D721Med (cell line): ENCODE measurements at places on chromosomes 1 and 21.

DNA sequence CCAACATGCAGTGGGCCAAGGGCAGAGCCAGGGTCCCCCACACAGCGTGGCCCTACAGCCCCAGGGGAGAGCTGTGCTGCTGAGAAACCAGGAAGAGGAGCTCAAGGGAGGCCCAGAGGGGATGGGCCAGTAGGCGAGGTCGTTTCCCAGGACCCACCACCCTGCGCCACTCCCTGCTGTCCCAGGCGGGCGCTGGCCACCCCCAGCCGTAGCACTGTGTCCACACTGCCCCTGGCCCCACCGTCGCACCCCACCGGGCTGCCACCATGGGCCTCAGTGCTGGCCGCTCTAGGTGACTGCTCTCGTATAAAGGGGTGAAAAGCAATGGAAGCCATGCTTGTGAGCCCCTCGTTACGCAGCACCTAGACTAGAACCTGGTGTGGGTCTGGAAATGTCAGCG is 22.4 kb downstream of the NADK start:
- no peak for DNase-seq

DNA sequence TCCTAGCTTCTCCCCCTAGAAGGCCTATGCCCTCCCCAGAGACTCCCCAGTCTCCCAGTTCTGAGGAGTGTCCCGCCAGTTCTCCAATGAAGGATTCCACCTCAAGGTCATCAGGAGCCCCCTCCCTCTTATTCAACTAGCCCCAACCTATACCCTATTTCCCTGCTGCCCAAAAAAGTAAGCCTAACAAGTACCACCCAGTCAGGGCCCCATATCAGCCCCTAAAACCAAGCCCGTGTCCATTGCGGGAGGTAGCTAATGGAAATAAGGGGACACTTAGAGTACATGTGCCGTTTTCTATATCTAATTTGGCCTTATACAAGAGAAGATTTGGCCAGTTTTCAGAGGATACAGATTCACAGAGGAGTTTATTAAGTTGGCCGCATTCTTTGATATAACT is 416.2 kb downstream of the MATN1 start:
- no peak for DNase-seq

DNA sequence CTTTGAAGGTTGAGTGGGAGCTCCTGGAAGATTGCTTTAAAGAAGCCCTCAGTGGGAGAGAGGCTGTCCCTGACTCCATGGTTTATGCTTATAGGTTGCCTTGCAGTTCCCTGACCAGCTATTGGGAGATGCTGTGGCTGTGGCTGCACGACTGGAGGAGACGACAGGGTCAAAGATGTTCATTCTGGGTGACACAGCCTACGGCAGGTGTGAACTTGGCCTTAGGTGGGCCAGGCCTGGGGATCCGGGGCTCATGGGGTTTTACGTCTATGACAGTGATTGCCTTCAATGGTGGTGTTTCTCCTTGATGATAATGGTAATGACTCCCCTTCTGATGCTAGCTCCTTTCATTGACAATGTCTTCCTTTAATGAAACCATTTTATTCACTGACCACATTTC is 692 bp downstream of the DPH2 start:
- DNase-seq: no peak

GRCh38 chr1:154219541-154219940 is 1.2 kb upstream of the UBAP2L start:
- DNase-seq: no peak

DNA sequence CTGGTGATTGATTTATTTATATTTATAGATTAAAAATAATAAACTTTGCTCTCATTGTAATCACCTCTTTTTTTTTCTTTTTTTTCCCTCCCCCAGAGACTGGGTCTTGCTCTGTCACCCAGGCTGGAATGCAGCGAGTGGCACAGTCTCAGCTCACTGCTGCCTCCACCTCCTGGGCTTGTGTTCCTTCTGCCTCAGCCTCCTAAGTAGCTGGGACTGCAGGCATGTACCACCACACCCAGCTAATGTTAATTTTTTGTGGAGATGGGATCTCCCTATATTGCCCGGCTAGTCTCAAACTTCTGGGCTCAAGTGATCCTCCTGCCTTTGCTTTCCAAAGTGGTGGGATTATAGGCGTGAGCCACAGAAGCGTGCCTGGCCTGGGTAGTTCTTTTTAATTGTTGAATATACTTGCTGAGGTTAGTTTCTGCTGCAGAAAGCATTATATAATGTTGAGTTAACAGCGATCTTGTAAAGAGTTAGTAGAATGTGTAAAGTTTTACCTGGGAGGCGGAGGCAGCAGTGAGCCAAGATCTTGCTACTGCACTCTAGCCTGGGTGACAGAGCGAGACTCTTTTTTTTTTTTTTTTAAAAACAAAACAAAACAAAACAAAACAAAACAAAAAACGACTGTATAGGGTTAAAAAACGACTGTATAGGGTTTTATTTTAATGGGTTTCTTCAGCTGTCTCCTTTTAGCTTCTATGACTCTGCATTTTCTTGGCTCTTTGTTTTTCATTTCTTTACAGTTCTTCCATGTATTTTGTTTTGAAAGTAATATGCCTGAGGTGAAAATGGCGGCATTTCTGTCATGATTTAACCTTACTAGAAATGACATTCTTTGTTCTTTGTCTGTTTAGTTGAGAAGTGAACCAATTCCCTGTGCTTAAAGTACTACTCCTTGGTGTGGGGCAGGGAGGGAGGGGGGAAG is 82.7 kb downstream of the CAMTA1 start:
- no peak for DNase-seq

- no peak for DNase-seq
Observed at GRCh38 chr1:200903793-200904192, 9.1 kb downstream of the INAVA start.

GRCh38 chr1:167665469-167665868 is 35.4 kb downstream of the RCSD1 start:
- DNase-seq: no peak

DNA sequence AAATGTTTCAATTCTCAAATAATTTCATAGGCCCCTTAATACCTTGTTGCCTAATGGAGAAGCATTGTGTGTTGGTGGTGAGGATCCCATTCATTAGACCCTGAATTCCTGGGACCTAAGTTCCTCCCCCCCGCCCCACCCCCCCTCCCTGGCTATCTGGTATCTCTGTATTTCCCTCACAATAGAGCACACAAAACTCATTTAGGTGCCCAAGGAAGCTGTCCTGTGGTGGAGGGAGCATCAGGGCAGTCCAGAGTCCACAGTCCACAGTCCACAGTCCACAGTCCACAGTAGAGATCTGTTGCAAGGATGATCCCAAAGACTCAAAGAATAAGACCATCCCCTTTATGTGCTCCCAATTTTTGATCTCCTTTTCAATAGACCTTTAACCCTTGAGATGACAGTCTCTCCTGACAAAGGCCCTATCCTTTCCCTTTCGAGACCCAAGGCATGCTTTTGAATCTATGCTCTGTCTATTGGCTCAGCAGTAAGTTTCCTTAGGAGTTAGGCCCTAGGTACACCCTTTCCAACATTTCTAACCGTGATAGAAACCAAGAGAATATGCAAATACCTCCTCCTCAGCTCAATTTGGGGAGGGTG is 123.9 kb downstream of the ZBTB18 start:
- no peak for DNase-seq

- DNase-seq: no peak
Observed at GRCh38 chr1:99657213-99658030, 11.5 kb downstream of the PALMD start.

GRCh38 chr1:247180581-247180980 is 8.8 kb upstream of the ZNF124 start:
- no peak for DNase-seq

GRCh38 chr21:41373253-41373652 is 11.4 kb downstream of the MX2 start:
- no peak for DNase-seq

DNA sequence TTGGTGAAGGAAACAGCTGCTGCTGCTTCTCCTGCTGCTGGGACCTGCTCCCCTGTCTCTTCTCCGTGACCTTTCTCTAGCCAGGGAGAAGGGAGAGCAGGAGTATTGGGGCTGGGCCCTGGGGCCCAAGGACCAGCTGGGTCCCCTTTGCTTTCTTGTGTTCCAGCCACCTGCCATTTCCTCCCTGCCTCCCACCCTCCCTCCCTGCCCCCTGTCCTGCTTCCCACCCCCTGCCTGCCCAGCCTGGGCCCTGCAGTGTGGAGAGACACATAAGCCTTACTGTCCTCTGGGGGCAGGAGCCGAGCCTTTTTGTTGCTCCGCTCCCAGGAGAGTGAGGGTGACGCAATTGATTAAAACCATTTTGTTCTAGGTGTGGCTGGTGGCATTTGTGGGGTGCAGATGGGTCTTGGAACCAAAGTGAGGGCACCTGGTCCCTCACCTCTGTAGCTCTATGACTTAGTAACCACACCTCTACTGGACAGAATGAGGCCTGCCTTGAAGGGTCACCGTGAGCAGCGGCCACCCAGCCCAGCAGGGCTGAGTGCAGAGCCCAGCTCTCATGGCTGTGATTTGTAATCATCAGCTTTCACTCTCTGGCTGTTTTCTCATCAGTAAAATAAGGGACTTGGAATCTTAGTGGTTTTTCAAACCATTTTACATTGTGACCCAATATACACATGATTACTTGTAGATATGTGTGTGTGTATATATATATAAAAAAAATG is 13.9 kb upstream of the TMEM222 start:
- DNase-seq: no peak

DNA sequence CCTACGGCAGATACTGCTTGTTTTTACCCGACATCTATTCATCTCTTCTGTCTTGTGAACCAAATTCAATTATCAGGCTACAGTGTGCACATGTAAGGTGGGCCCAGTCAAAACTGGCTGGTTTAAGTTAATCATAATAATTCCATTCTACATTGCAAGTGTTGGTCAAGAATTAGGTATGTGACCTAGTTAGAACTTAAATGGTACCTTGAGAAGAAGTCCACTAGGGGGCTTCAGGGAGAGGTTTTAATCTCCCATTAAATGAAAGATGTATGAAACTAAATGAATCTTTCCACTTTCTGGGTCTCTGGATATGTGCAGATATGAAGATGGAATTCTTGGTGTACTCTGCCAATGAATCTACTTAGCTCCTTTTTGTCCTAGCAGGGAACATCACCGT is 187.1 kb downstream of the CDC42BPA start:
- DNase-seq: no peak

GRCh38 chr1:4310396-4310923 is 343.9 kb upstream of the AJAP1 start:
- DNase-seq: no peak
